ENCODE measurements at places on chromosomes 7 and 10. TPM values are rescaled to one million over a fixed set of nuclear protein-coding genes. Genes with fewer than 3 reads are reported as not detected.

Gene NACAD
- total RNA-seq = 1.7 TPM

Gene PGAM2
- total RNA-seq = 1.9 TPM

DNA sequence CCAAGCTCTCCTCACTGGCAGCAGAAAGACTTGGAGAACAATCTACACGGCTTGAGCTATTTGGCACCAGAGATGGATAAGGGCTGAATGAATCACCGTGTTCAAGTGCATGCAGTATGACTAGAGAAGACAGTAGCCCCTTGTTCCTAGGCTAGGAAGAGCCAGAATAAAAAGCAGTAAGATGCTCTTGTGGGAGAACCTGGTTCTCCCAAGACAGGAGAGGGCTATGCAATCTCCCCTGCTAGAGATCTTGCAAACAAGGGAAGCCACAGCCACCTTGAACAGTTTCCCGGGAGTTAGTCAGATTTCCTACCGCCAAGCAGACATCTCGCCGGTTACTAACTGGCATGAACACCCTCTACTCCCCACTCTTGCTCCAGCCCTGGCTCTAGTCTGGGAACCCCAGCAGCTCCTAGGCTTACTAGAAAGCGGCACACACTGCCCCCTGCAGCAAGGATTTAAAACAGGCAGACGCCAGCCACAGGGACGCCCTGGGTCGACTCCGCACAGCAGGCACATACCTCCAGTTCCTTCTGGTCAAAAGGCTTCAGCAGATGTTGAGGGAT is 107.3 kb downstream of the SMURF1 start:
- no peak for DNase-seq

GRCh38 chr10:120806081-120806480 is 45.1 kb upstream of the WDR11 start:
- no peak for DNase-seq

- no peak for DNase-seq
Measured at GRCh38 chr10:104317269-104317710, 21.0 kb downstream of the ITPRIP start.

All from natural killer cell (primary cell).